ENCODE measurements at places on chromosomes 2 and 18.
A peak's percentile ranks its signal among the peaks of the same experiment; 100 is the strongest.

GRCh38 chr2:128568106-128568505 is 249.4 kb upstream of the HS6ST1 start:
- DNase-seq = no peak

- DNase-seq = no peak
Measured at GRCh38 chr2:112783187-112783714, 1.0 kb downstream of the IL1A start.

DNA sequence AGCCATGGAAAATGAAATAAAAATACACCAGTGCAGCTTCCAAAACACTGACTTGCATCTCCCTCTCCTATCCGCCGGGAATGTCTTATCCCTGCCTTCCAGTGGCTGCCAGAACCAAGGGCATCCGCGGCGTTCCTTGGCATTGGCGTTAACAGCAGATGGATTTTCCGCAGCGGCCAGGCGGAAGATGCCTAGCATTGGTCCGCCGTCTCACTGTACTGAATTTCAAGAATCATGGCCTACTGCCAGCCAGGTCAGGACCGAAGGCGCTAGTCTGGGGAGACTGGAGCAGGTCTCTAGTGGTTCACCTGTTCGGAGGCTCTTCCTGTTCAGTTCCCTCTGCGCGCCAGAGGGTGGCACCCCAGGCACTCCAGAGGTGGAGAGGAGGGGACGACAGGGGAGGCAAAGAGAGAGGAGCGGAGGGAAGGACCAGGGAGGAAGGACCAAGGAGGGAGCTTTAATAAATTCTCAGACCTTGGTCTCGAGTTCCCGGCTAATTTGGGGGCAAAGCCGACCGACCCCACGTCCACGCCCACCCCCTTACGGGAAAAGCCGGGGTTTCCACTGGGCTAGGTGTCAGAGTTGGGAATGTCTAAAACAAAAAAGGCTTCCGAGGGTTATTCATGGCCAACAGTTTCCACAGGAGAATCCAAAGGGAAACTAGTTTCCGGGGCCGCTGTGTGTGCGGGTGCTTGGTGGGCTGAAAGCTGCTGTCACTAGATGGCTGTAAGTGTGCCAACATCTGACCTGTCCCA is 3.7 kb upstream of the BCL2L11 start:
- peak; percentile 11 for DNase-seq

DNA sequence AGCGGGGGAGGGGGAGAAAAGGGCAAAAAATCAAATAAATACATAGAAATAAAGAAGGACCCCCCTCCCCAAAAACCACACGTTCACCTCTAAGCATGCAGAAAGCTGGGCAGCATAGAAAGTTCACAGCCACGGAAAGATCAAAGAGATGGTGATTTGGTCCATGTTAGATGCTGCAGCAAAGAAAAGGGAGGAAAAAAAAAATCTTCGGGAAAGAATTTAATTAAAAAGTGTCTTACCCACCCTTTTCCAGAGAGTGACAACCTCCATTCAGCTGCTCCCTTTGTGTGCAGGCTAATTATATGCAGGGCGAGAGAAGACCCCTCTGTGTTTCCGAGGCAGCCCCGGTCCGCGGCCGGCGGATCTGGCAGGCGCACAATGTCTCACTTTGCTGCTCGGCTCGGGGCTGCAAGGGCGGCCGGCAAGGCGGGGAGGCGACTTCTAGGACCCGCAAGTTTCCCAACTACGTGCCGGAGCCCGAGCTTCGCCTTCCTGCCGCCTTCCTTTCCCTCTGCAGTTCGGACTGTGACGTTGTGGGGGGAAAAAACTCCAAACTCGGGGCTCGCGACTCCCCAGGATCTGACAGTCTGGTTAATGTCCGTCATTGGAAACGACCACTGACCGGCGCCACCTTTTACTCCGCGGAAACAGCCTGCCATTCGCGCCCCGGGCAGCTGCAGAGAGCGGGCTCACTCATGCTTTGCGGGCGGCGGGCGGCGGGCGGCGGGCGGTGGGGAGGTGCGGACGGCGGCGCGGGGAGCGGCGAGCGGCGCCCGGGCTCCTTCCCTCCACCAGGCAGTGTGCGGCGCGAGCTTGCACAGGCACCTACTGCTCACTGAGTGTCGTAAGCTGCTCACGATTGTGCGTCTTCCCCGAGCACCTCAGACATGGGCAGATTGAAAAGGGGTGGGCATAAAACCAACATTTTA is at the start of gene LRRTM1:
Gene LRRTM1 (minus strand): TSS at position 844 of the 929 bp plus-strand sequence. CDS start 933 bp downstream, outside the sequence.
- no peak for DNase-seq

GRCh38 chr2:131584380-131584779 is 56.7 kb downstream of the CCDC74A start:
- no peak for DNase-seq

GRCh38 chr2:229407170-229407569 is 136.1 kb upstream of the PID1 start:
- DNase-seq = peak; percentile 39

GRCh38 chr2:65130664-65131175 is 814 bp upstream of the RAB1A start:
- no peak for DNase-seq

DNA sequence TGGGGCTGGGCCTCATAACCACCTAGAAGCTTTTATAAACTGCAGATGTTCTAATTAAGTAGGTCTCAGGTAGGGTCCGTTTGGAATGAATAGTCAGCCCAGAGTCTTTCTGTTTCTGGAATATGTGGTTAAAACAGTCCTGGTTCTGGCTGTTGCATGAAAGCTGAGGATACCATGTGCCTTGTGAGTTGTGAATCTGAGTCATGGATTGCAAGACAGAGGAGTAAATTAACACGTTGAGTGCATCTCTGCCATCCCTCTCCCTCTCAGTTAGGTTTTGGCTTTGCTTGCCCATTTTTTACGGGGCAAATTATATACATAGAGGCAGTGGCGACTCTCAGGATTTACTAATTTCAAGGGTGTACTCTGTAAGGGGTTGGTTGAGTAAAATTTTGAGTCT is 59.1 kb downstream of the NCK2 start:
- DNase-seq = no peak

GRCh38 chr2:217691516-217691915 is 311.3 kb downstream of the TNS1 start:
- DNase-seq = no peak

DNA sequence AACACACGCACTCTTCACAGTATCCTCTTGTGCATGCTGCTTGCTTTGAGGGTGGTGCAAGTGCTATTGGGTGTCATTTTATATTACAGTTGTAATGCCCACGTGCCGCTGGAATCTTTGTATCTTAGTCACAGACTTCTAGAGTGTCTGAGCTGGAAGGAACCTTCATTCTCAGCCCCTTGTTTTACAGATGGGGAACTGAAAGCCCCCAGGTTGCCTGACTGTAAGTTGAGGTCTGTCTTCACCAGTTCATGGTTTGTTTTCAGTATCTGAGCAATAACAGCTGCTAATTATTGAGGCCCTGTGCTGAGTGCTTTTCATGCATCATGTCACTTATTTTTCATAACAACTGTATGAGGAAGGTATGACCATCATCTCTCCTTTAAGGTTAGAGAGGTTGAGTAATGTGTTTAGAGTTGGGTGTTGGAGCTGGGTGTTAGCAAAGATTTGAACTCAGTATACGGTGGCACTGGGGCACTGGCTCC is 77.0 kb downstream of the PRKCE start:
- no peak for DNase-seq

- no peak for DNase-seq
Measured at GRCh38 chr18:65352186-65352585, 398.6 kb upstream of the CDH7 start.

DNA sequence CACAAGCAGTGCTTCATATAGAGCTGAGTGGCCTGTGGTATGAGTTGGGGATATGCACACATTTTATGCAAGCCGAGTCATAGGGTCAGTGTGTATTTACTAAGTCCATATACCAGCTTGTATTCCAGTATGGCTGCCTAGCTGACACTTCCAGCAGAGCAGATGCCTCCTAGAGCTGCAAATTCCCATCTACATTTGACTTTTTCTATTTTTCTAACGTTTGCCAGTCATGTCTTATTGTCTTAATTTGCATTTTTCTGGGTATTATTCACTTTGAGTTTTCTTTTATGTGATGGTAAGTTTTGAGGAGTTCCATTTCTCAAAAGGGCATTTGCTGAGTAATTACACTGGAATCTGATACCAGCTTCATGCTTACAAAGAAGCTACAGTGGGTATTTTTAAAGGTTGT is 334.5 kb upstream of the CDH2 start:
- peak; percentile 23 for DNase-seq

- no peak for DNase-seq
Measured at GRCh38 chr2:218988164-218988563, 3.2 kb upstream of the FEV start.

GRCh38 chr2:33521791-33522281 is 45.4 kb downstream of the RASGRP3 start:
- peak; percentile 86 for DNase-seq

- DNase-seq = no peak
Measured at GRCh38 chr2:111100765-111101162, 19.9 kb upstream of the BCL2L11 start.

DNA sequence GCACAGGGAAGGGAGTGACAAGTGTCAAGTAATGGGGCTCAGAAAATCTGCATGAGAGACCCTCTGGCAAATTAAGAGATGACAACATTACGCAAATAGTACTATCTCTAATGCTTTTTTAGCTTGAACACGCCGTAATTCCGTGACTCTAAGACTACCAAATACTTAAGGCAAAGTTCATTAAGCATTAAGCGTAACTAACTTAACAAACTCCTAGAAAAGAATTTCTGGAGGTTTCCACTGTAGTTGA is 1.2 kb downstream of the APOB start:
- DNase-seq = no peak

- no peak for DNase-seq
Measured at GRCh38 chr2:48268671-48269070, 261.3 kb upstream of the STON1 start.

GRCh38 chr2:150141226-150142001 is 346.1 kb downstream of the RND3 start:
- DNase-seq = no peak

DNA sequence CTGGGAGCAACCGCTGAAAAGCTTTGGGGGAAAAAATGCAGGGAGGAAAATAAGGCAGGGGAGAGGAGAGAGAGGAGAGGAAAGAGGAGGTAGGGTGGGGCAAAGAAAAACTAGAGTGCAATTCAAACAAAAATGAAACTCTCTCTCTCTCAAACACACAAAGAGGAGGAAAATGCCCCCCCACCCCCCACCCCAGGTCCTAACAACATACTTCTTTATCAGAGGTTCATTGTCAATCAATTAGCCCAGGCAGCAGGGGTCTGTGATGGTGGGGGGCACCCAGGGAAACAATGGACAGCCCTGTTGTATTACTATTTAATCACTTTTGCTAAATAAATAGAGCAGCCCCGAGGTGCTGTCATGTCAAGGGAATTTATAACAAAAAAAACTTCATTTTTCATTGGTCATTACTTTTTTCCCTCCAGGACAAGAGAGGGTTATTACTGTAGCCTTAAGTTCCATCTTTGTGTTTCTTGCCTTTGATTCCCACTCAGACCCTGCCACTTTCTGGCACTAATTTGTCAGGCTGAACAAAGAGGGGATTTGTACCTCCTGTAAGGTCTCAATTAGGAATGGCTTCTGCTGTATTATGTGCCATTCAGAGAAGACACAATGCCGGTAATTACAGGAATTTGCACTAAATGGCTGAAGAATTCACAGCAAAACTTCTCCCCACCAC is 55.0 kb downstream of the PLEKHM3 start:
- no peak for DNase-seq

DNA sequence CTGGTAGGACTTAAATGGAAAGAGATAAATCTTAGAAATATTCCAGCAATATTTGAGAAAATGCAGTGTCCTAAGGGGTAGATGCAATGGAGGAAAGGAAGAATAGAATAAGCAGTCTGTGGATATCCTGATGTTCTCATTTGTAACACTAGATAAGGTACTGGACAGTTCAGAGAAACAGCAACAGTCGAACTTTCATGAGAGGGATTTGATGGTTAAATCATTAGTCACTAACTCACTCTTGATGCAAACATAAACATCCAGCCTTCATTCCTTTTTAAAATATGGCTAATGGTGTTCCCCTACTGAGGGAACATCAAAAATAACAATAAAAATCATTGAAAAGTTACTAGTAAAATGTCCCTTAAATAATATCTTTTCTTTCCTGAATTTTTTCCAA is 211.4 kb upstream of the SLC39A10 start:
- DNase-seq = peak; percentile 3

DNA sequence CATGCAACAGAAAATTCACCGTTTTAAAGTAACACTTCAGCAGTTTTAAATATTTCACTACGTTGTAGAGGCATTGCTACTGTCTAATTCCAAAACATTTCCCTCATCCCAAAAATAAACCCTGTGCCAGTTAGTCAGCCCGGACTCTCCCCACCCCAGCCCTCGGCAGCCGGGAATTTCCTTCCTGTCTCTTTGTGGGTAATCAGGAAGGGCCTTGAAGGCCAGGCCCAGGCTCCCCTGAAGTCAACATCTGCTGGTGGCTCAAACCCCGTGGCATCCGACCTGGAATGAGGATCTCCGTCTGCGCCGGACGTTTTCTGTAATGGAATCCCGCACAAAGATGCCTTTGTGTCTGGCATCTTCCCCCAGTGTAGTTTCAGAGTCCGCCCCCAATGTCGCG is 219.6 kb downstream of the SNTG2 start:
- no peak for DNase-seq

DNA sequence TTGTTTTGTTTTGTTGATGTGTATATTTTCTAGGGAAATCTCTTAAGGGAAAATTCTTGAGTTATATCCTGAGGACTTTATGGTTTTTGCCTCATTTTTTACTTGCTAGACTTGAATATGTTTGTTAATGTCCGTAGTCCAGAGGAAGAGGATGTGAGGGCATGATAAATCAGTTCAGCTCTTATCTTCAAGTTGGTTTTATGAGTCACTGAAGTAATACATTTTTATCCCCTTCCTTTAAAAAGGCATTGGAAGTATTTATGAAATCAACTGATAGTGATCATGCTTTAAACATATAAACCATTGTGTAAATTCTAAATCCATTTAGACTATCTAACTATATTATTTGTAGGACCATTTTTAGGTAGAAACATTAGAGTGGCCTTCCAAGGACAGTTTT is 43.9 kb upstream of the CYBRD1 start:
- peak; percentile 4 for DNase-seq

- DNase-seq = no peak
Measured at GRCh38 chr2:100785626-100786296, 34.2 kb upstream of the NPAS2 start.

- no peak for DNase-seq
Measured at GRCh38 chr2:151096235-151096634, 165.4 kb downstream of the RBM43 start.

GRCh38 chr2:6855860-6856547 is 9.7 kb downstream of the CMPK2 start:
- no peak for DNase-seq

DNA sequence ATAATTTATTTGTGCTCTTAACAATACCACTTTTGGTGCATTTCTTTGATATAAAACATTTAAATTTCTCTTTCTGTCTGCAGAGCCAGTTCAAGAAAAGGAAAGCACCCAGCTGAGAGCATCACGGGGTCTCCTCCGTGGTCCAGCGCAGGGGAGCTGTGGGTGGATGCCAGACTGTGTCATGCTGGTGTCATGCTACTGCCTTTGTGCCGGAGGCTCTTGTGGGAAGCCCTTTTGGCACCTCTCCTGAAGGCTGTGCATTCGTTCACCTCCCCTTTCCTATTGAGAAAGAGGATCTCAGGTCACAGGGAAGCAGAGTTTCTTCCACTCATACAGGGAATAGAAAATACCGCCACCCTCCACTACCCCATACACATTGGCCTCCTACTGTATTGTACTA is 450.4 kb downstream of the GALR1 start:
- no peak for DNase-seq

GRCh38 chr2:66604326-66604725 is 169.4 kb downstream of the MEIS1 start:
- DNase-seq = no peak

All from AG09309 (cell line).